Stimulated activated CD8-positive, alpha-beta memory T cell treated with anti-CD3 and anti-CD28 coated beads, Interleukin-4, amount 100 ng/mL, for 1 hour (primary cell): ENCODE measurements at places on chromosomes 13 and 19.

DNA sequence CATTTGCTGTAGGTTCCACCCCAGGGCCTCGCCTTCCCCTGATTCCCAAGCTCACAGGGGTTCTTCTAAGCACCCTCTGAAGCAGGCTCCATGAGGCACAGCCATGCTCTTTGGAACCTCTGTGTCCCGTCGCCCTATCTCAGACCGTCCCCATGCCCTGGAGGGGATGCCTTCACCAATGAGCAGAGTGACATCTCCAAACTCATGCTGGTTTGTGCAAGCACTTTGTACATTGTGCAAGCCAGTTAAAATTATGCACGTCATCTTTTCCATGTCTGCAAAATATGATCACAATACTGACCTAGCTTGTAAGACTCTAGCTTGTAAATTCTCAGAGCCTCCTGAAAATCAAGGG lies 46.5 kb upstream of the RAP2A start:
- DNase-seq = no peak

DNA sequence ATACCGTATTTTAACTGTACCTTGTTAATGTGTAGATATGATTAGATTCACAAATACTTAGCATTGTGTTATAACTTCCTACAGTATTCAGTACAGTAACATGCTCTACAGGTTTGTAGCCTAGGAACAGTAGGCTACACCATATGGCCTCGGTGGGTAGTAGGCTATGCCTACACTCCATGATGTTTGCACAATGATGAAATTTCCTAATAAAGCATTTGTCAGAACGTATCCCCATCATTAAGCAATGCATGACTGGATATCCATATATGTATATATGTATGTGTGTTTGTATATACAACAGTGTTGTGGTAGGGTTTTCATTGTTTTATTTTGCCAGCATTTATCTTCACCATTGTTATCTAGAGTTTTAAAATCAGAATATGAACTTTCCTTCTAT lies 119.4 kb downstream of the SLC7A1 start:
- no peak for DNase-seq

DNA sequence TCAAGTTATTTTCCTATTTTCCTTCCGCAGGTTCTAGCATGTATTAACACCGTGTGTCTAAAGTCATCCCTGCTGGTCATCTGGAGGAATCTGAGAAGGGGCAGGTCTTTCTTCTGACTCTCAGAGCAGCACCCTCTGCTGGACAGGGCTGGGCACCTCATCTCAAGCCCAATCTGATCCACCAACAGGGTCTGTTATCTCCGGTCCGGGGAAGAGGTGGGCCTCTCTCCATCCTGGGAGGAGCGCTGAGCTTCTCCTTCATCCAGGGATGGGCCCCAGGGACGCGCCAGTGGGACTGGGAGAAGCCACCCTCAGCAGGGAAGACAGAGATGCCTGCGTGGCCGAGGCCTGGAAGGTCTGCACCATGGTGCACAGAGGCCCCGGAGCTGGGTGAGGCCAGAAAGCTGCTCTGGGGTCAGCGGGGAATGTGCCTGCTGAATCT lies 26.0 kb upstream of the ZNF331 start:
- no peak for DNase-seq

DNA sequence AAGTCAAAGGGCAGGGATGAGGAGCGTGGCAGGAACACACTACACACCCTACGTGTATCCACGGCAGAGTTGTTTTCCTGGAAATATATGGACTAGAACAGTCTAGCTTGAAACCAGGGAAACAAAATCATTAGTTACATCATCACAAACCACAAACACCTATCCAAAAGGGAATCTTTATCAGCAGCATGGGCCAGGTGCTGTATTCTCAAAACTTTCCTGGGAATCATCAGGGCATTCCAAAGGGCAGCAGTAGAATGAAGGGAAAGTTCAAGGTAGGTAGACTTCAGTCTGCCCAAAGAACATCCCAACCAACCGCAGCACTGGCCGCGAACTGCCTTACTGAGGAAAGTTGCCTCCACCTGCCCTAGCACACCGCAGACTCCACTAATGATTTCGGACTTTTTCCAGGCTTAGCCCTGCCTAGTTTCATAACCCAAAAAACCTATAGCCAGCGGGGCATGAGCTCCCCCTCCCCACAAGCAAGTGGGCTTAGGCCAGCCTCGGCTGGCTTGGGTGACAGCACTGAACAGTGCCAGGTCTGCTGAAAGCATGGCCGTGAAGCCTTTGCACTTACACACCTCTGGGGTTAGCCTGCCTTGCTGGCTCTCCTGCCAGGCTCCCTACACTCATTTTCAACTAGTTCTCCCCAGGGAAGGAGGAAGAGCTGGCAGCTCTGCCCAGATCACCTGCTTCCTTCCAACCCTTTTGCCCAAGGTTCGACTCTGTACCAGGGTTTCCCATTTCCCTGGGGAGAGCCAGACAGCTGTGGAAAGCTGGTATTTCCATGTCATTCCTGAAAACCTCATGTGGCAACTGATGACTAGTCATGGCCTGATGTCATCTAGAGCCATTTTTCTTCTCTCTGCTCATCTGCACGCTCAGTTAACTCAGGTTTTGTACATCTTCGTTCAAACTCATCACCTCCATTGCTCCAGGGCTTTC lies 77.3 kb upstream of the UBAC2 start:
- DNase-seq = no peak

GRCh38 chr13:99282264-99283231 lies 24.4 kb upstream of the GPR18 start:
- DNase-seq = no peak

- DNase-seq = no peak
Measured at GRCh38 chr13:31138515-31138914, 23.2 kb downstream of the HSPH1 start.

DNA sequence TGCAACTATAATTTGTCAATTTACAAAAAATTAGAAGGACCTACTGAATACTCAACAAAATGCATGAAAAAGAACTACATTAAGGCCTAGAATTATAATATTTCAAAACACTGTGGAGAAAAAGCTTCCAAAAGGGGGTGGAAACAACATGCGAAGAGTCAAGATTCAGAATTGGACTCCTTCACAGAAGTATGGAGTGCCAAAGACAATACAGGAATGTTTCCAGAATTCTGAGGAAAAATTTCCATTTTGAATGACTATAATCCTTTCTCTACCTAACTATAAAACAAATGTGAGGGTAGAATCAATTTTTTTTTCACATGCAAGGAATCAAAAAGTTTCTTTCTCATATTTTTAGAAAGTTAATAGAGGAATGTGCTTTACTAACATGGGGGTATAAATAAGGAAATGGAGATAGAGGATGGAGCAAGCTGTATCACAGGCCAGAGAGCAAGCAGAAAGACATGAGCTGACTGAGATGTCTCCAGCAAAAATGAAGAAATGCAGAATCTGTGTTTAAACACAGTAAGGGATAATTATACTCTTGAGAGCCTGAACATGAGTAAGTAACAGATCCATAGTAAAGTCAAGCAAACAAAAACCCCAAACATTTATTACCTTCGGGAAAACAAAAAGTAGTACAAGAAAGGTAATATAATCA lies 39.5 kb upstream of the SMAD9 start:
- DNase-seq = no peak

GRCh38 chr13:94198681-94199080 lies 280.8 kb downstream of the DCT start:
- no peak for DNase-seq

- peak; percentile 40 for DNase-seq
Measured at GRCh38 chr13:49585220-49586157, at the start of gene RCBTB1. RCBTB1 (minus strand) TSS chr13:49585558; CDS start chr13:49567279, 18,279 bp downstream.

- DNase-seq = peak; percentile 27
Measured at GRCh38 chr19:33125929-33126388, 6.0 kb upstream of the WDR88 start.

- DNase-seq = no peak
Measured at GRCh38 chr13:103952183-103952582, 886.0 kb upstream of the SLC10A2 start.

DNA sequence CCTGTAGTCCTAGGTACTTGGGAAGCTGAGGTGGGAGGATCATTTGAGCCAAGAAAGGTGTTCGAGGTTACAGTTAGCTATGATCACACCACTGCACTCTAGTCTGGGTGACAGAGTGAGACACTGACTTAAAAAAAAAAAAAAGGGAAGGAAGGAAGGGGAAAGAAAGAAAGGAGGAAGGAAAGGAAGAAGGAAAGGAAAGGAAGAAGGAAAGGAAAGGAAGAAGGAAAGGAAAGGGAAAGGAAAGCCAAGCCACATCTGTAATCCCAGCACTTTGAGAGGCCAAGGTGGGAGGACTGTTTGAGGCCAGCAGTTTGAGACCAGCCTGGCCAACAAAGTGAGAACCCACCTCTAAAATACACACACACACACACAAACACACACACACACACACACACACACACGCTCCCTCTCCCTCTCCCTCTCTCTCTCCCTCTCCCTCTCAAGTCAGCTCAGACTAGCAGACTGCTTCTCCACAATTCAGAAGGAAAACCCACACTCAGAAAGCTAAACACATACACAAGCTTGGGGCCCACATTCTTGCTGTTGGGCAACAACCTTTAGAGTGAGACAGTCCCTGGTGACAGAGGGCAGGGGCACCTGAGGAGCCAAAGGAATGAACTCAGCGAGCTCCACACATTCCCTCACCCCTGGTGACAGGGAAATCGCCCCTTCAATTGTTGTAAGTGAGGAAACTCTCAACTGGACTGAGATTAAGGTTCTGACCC lies 2.7 kb downstream of the ZNF709 start:
- DNase-seq = no peak

DNA sequence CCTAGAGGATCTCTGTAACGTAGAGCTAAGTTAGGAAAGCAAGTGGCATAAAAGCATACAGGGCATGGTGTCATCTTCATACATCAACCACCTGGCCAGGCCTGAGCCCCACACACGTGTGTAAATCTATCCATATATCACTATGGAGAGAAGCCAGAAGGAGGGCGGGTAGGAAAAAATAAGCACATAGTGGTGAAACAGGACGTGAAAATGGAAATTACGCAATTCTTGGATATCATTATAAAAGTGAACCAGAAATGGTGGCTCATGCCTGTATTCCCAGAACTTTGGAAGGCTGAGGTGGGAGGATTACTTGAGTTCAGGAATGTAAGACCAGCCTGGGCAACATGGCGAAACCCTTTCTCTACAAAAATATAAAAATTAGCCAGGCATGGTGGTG lies 43.4 kb downstream of the PDCD5 start:
- no peak for DNase-seq

GRCh38 chr13:81539643-81540150 lies 1198.8 kb upstream of the SPRY2 start:
- DNase-seq = no peak

DNA sequence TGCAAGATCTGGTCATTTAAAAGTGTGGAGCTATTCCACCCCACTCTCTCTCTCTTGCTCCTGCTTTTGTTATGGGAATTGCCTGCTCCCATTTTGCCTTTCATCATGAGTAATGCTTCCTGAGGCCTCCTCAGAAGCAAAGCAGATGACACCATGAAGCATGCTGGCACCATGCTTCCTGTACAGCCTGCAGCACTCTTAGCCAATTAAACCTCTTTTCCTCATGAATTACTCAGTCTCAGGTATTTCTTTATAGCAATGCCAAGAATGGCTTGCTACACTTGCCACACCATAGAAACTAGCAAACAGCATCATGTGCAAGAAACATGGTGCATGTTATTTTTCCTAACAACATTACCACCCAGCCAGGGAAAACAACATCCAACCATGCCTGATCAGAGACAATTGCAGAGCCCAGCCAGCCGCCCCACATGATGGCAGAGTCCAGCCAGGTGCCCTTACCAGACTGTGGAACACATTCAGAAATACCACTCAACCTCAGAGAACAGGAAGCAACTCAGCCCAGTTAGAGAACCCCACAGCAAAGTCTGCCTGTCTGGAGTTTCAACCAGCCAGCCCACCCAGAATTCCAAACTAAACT lies 36.9 kb downstream of the SYDE1 start:
- DNase-seq = no peak

DNA sequence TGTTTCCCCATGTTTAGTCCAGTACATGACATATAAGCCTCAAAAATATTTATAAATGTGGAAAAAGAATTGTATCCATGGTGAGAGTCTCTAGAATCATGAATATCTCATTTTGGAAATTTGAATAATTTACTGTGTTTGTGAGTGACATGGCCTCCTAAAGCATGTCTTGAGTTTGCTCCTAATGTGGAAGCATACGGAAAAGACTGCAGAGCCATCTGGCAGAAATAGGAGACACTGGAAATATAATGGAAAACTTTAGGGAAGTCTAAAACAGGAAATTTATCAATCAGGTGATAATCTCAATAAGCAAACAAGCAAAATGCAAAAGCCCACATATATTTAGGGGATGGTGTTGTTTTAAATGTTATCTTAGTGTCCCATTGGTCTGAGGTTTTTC lies 465.0 kb downstream of the TDRD3 start:
- DNase-seq = no peak

- DNase-seq = peak; percentile 82
Measured at GRCh38 chr19:1239796-1240737, 1.5 kb upstream of the ATP5F1D start.

- no peak for DNase-seq
Measured at GRCh38 chr19:17415121-17415520, 4.7 kb upstream of the MVB12A start.

DNA sequence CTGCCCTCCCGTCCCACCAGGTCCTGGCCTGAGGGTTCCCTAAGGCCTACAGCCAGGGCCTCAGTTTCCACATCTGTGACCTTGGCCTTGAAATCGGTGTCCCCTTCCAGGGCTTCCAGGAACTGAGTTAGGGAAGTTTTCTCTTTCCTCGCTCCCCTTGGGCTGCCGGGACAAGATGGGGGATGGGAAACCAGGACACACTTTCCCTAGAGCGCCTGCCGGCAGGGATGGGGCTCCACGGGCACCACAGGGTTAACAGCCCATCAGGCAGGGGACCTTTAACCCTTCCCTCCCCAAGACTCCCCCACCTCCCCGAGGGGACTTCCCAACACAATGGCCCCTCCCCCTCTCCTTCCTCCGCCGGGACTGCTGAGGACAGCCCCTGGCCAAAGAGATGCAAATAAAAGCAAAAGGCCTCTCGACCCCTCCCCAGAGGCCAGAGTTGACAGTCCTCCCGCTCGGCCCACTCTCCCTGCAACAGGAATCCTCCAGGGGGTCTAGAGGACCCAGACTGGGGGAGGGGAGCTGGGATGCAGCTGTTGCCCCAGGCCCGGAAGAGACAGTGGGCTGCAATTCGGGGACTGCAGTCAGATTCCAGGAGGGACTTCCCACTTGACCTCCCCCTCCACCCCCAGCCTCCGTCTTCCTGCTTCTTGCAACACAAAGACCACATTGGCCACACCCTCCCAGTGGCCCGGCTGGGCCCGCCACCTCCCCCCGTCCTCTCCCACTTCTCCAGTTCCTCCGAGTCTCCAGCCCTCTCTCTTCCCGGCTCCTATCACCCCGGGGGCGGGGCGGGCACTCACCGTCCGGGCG lies 3.4 kb downstream of the BBC3 start:
- no peak for DNase-seq
